ENCODE measurements at places on chromosomes 4 and X.
A peak's percentile ranks its signal among the peaks of the same experiment; 100 is the strongest.

DNA sequence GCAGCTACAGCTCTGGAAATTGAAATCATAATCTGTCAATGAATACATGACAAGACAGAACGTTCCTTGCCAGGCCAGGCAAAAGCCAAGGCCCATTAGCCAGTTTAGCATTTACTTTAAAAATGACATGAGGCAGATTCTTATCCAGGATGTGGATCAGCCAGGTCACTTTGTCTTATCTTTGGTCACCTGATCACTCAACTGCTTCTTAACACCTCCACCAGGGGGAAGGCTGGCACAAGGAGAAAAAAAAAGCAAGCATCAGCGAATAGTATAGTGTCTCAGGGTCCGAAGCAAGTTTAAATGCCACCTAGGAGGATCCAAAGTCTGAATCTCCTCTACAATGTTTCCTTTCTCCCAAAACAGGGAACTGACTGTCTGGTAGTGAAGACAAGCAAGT is 18.8 kb downstream of the ATP1B4 start:
- DNase-seq: no peak

DNA sequence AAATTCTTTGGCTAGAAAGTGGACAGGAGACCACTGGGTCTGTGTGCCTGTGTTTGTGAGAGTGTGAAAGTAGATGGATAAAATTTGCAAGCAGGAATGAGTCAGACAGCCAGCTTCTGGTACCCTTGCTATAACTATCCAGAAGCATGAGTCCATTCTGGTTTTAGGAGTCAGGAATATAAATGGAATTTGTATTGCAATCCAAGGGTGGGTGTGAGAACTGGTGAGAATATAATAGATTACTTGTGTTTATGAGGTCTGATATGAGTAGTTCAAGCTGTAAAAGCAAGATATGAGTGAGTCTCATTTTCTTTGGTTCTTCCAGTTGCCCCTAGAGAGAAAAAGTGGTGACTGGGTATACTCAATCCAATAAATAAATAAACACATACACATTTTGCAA is 212.7 kb upstream of the TAPT1 start:
- no peak for DNase-seq

- no peak for DNase-seq
Observed at GRCh38 chr4:183362916-183363542, 40.8 kb upstream of the CLDN24 start.

GRCh38 chrX:97850911-97851310 is 967.2 kb downstream of the RPA4 start:
- DNase-seq: no peak

GRCh38 chrX:153474718-153475117 is 4.3 kb upstream of the HAUS7 start:
- DNase-seq: no peak

GRCh38 chr4:87239821-87240220 is 19.4 kb upstream of the KLHL8 start:
- no peak for DNase-seq

- DNase-seq: no peak
Observed at GRCh38 chr4:158996669-158997074, 106.2 kb upstream of the RAPGEF2 start.

- DNase-seq: no peak
Observed at GRCh38 chrX:31440546-31440945, 368.7 kb upstream of the FTHL17 start.

DNA sequence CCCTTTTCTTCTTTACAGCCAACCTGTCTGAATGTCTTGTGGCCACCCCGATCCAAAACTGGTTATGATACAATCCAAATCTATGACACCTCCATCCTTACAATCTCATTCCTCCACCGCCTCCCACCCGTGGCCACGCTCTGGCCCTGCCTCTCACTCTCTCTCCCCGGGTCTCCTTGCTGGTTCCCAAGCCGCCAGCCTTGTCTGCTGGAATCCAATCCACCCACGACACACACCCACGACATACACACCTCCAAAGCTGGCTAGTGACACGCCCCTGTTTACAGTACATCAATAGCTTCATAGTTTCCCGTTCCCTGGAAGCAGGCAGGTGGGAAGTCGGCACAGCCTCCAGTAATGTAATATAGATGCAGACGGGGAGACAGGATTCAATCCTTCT is 99.0 kb downstream of the WFS1 start:
- DNase-seq: no peak

DNA sequence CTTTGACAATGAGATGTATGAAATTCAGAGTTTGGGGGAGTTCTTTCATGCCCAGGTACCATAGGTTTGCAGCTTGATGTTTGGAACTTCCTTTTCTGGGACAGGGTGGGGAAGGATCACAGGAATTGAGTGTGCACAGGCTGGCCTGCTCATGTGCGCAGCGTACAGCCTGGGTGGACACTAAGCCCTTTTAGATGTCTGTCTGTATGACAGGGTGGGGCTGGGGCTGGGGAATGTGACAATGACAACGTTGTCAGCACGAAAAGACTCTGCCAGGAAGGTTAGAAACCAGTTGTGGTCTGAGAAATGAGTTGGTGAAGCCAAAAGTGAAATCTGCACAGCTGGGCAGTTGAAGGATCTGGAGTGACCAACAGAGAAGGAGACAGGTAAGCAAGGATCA is 47.4 kb downstream of the WWC2 start:
- DNase-seq: peak; percentile 66

Measured in pons (tissue), 1 donor.